ENCODE measurements at places on chromosomes 4 and X.

DNA sequence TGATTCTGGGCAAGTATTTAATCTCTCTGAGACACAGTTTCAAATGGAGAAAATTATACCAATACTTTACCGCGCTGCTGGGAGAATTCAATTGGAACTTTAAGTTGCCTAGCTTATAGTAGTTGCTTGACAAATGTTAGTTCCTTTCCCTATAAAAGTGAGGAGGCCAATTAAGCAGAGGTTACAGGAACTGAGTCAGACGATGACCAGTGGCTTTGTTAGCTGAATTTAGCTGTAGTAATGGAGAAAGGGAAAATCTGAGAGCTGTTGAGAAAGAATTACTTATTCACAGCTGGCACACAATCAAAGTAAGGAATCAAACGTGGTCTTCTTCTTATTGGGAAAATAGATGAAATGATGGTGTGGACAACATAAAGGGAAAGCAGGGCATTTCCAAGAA lies 29.6 kb downstream of the SMARCA1 start:
- DNase-seq = peak; percentile 60

GRCh38 chr4:153294631-153295030 lies 49.9 kb upstream of the MND1 start:
- DNase-seq = no peak

DNA sequence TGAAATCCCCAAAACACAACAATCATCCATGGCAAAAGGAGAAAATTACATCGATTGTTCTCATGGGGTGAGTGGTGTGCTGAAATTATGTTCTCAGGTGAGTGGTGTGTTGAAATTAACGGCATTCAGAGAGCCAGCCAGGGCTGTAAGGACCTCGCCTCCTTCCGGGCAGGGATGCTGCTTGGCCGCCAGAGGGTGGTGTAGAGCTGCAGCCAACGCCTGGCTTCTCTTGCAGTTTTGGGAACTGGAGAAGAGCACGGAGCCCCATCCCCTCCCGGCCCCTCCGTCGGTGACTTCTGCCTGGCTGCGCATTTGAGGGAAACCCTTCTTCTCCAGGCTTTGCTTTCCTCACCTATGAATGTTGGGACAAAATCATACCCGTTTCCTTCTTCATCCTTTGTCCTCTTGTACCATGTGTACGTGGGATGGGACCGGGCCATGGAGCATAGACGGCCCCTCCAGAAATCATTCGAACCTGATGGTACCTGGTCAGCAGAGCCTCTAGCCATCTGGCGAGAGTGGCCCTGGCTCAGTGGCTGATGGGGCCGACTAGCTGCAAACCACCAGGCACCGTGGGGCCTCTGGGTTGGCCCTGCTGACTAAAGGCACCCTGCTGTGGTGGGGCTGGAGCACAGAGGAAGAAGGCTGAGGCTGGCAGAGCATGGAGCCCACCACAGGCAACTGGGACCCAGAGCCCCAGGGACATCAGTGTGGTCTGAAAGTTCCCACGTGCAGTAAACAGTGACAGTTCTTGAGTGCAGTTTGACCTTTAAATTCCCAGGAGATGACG lies 28.4 kb downstream of the TRMT44 start:
- DNase-seq = peak; percentile 32

- peak; percentile 79 for DNase-seq
Measured at GRCh38 chr4:166422475-166422874, 549.4 kb downstream of the TLL1 start.

GRCh38 chr4:94211861-94212260 lies 4.2 kb downstream of the SMARCAD1 start:
- DNase-seq = no peak

GRCh38 chr4:122833999-122834398 lies 7.4 kb downstream of the FGF2 start:
- no peak for DNase-seq

- DNase-seq = peak; percentile 29
Measured at GRCh38 chr4:31107362-31107761, 387.2 kb downstream of the PCDH7 start.
